Activated CD4-positive, alpha-beta T cell treated with anti-CD3 and anti-CD28 coated beads for 36 hours (primary cell): ENCODE measurements at places on chromosomes 4 and X. TPM values are rescaled to one million over a fixed set of nuclear protein-coding genes. Genes with fewer than 3 reads are reported as not detected.

GPC4 gene
- total RNA-seq: not detected

MAGEB17 gene
- not detected for total RNA-seq

DCAF4L1 gene
- total RNA-seq: 0.25 TPM

TMPRSS11D gene
- not detected for total RNA-seq

GLRA2 gene
- total RNA-seq: not detected

PHKA1 gene
- 8.7 TPM for total RNA-seq
